ENCODE measurements at places on chromosomes 1 and 21.
A peak's percentile ranks its signal among the peaks of the same experiment; 100 is the strongest.

- no peak for DNase-seq
Observed at GRCh38 chr21:40505681-40506080, 341.3 kb downstream of the DSCAM start.

- DNase-seq, result peak; percentile 17
Observed at GRCh38 chr21:42527489-42528158, 14.0 kb downstream of the SLC37A1 start.

- DNase-seq, result no peak
Observed at GRCh38 chr1:113534875-113535274, 144.6 kb downstream of the MAGI3 start.

- no peak for DNase-seq
Observed at GRCh38 chr1:115829947-115830346, 11.0 kb downstream of the NHLH2 start.

GRCh38 chr1:1761504-1762376 is 16.5 kb downstream of the NADK start:
- no peak for DNase-seq

GRCh38 chr1:207673399-207673798 is 28.5 kb downstream of the CR1L start:
- no peak for DNase-seq

- no peak for DNase-seq
Observed at GRCh38 chr1:85189120-85189519, 11.7 kb downstream of the SYDE2 start.

DNA sequence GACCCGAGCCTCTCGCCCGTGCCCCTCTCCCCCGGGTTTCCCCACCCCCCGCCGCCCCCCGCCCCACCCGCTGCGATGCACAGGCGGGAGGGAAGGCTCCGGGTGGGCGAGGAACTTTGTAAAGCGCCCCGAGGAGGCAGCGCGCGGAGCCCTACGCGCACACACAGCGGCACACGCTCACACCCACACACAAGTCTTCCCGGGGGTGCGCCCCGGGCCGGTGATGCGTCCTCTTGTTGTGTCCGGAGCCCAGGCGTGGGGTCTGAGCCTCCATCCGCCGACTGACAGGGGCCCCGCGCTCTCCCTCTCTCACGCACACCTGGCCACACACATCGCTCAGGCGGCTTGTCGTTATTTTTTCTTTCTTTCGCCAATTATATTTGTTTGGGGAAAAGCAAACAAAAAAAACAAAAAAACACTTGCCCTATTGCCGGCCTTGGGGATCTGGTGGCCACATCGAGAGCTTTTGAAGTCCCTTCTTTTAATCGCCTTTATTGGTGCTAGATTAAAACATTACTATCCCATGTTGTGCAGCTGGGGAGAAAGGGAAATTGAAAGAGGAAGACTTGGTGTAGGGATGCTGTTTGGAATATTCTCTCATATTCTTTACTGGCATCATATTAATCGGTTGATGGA is 770 bp downstream of the NTNG1 start:
- no peak for DNase-seq

DNA sequence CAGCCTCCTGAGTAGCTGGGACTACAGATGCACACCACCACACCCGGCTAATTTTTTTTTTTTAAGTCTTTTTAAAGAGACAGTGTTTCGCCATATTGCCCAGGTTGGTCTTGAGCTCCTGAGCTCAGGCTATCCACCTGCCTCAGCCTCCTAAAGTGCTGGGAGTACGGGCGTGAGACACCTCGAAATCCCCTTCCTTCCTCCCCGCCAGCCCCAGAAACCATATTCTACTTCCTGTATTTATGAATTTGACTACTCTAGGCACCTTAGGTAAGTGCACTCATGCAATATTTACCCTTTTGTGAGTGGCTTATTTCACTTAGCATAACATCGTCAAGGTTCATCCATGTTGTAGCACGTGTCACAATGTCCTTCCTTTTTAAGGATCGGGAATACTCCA is 6.9 kb upstream of the LRP8 start:
- no peak for DNase-seq

GRCh38 chr1:42162181-42162580 is 2.4 kb downstream of the GUCA2A start:
- no peak for DNase-seq

GRCh38 chr1:221881805-221882581 is 140.1 kb upstream of the DUSP10 start:
- no peak for DNase-seq

- no peak for DNase-seq
Observed at GRCh38 chr1:206568256-206568655, 44.0 kb downstream of the EIF2D start.

GRCh38 chr1:113106910-113107309 is 33.9 kb downstream of the LRIG2 start:
- no peak for DNase-seq

- DNase-seq, result no peak
Observed at GRCh38 chr1:36572906-36573305, 90.2 kb upstream of the CSF3R start.

GRCh38 chr21:25772686-25773085 is 37.9 kb downstream of the GABPA start:
- no peak for DNase-seq

DNA sequence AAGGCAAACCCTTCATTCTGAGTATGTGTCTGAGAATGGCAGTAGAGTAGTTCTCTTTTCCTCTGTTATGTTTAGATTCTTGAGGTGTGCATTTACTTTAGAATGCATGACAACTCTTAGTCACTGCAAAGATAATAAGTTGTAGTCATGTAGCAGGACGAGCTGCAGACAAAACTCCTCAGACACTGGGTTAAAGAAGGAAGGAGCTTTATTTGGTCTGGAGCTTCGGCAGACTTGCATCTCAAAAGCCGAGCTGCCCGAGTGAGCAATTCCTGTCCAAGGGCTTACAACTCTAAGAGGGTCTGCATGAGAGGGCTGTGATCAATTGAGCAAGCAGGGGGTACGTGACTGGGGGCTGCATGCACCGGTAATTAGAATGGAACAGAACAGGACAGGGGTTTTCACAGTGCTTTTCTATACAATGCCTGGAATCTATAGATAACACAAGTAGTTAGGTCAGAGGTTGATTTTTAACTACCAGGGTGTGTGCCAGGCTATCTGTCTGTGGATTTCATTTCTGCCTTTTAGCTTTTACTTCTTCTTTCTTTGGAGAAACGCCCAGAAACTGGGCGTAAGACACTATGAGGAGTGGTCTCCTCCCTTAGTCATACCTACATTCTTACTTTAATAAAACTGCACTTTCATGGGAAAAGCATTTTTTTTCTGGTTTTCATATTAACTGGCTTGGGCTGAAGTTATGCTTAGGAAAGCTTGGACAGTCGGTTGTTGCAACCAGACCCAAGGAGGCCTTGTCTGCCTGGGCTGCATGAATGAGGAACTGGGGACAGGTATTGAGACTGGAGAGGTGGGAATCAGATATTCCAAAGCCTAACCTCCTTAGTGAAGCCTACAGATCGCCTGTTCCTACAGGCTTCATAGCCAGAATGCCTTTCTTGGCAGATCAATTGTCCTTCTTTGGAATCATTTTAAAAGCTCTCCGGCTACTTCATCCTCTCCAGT is 115.1 kb downstream of the RHOU start:
- no peak for DNase-seq

GRCh38 chr1:26814377-26814776 is 12.1 kb upstream of the ZDHHC18 start:
- no peak for DNase-seq

DNA sequence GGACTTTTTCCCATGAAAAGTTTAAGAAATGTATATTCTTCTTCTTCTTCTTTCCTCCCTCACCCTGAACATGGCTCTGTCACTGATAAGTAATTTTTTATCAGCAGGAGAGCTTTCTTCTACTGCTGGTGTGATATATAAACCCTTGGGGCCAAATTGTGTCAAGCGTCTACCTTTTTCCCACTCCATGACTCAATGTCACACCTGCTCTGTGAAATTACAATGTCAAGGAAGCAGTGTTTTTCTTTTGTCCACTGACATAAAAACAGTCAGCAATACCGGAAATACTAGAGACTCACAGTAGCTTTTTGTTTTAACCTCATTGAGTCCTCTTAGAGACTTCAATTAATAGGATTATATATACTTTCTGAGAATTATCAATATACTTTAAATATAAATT is 416.2 kb upstream of the ADGRL4 start:
- no peak for DNase-seq

- no peak for DNase-seq
Observed at GRCh38 chr1:145702826-145703225, 4.3 kb downstream of the PDZK1 start.

GRCh38 chr1:229227298-229227919 is 43.5 kb upstream of the RAB4A start:
- peak; percentile 78 for DNase-seq

GRCh38 chr1:164337885-164338284 is 221.1 kb upstream of the PBX1 start:
- DNase-seq, result no peak

- no peak for DNase-seq
Observed at GRCh38 chr1:68459091-68459490, 9.3 kb upstream of the RPE65 start.

DNA sequence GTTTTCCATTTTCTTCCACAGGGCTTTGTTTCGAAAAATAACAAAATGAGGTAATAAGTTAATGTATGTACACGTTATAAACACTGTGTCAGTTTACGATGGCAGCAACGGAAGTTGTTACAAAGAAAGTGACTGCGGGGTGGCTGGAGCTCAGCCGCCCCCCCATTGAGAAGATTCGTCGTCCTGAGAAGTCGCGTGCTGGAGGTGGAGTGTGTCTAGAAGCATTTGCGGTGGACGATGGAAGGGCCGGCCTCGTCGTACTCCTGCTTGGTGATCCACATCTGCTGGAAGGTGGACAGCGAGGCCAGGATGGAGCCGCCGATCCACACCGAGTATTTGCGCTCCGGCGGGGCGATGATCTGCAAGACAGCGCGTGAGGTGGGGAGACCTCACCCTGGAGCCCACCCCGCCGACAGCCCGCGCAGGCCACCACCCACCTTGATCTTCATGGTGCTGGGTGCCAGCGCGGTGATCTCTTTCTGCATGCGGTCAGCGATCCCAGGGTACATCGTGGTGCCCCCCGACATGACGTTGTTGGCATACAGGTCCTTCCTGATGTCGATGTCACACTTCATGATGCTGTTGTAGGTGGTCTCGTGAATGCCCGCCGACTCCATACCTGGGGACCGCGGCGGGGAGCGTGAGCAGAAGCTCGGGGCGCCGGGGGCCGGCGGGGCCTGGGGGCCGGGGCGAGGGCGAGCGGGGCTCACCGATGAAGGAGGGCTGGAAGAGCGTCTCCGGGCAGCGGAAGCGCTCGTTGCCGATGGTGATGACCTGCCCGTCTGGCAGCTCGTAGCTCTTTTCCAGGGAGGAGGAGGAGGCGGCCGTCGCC is 2.4 kb downstream of the ACTA1 start:
- DNase-seq, result no peak

GRCh38 chr1:24903955-24904730 is 25.9 kb downstream of the RUNX3 start:
- DNase-seq, result no peak

- DNase-seq, result no peak
Observed at GRCh38 chr1:221897321-221897721, 155.4 kb upstream of the DUSP10 start.

DNA sequence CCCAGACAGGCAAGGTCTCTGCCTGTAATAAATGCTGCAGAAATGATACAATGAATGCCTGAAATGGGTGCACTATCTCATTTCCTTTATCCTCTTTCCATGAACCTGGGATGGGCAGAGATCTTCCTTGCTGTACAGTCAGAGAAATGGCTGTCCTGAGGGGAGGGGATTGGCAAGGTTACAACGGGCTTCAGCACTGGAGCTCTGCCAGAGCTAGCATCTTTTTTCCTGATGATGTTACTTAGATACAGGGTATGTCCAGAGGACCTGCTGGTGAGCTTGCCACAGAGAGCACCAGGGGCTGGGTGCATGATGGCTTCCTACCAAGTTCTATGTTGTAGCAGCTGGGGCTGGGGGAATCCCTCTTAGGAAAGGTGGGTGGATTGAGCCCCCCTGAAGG is 115.1 kb downstream of the PLXNA2 start:
- DNase-seq, result no peak

DNA sequence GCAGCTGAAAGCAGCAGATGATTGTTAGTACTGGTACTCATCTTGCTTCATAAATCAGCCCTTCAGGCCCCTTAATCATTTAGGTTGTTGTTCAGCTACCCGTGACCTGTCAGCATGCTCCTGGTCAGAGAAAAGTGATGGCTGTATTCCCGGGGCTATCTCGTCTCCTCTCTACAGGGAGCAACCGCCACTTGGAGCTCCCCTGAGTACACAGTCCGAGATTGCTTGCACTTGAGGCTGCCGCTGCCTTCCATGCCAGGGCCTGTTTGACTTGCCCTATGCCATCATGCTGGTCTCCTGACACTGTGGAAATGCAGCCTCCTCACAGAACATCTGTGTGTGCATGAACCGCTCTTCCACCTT is 97.5 kb downstream of the SPATA46 start:
- DNase-seq, result no peak

DNA sequence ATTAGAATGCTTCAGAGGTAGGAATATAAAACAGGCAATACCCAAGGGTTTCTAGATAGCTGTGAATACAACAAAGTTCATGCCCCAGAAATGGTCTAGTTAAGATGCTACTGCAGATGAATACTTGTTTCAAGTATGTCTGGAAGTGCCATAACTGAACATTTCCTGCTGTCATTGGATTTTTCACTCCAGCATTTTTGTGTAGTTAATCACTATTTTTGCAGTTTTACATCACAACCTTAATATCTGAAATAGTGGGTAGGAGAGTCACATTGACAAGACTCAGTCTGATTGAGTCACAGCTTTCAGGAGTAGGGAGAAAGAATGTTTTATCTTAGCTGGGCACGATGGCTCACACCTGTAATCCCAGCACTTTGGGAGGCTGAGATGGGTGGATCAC is 126.4 kb upstream of the C1orf21 start:
- DNase-seq, result no peak

GRCh38 chr1:20365421-20366055 is 74.9 kb downstream of the VWA5B1 start:
- no peak for DNase-seq

- no peak for DNase-seq
Observed at GRCh38 chr1:38071312-38072256, 25.0 kb upstream of the POU3F1 start.

DNA sequence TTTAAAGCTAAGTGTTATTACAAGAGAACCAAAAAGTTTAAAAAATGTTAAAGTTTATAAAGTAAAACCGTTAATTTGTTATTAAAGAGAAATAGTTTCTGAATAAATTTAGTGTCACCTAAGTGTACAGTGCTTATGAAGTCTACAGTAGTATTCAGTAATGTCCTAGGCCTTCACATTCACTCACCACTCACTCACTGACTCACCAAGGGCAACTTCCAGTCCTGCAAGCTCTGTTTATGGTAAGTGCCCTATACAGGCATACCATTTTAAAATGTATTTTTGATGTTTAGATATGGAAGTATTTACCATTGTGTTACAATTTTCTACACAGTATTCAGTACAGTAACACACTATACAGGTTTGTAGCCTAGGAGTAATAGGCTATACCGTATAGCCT is 60.1 kb upstream of the GCLM start:
- DNase-seq, result no peak

- no peak for DNase-seq
Observed at GRCh38 chr1:210239349-210240111, 6.9 kb downstream of the SERTAD4 start.

DNA sequence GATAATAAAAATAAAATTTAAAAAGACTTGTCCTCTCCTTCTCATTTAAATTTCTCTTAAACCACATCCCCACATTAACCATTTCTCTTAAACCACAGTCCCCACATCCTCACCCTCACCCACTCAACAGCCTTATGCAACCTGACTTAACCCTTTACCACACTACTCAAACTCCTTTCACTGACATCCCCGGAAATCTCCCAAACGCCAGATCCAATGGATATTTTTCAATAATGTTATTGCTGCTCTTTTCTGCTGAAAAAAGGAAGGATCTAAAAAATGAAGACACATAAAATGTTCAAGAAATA is 54.2 kb upstream of the EEIG2 start:
- no peak for DNase-seq
